ENCODE measurements at places on chromosomes 12 and 14.

DNA sequence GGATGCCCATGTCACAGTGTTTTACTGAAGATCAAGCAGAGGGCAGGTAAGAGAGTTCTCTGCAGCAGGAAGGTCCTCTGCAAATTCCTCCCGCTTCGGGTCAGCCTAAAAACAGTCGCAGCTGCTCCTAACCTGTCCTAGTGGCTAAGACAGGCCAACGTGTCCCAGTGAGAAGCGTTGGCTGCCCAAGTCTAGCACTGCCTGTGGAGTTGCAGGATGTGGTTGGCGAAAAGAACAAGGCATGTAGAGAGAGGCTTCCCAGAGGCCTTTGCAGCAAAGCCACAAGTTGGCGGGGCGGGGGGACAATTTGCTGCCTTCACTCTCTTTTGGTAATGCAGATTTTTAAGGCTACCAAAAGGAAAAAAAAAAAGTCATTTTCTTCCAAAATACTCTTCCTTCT lies 340.1 kb downstream of the BCL11B start:
- no peak for DNase-seq

DNA sequence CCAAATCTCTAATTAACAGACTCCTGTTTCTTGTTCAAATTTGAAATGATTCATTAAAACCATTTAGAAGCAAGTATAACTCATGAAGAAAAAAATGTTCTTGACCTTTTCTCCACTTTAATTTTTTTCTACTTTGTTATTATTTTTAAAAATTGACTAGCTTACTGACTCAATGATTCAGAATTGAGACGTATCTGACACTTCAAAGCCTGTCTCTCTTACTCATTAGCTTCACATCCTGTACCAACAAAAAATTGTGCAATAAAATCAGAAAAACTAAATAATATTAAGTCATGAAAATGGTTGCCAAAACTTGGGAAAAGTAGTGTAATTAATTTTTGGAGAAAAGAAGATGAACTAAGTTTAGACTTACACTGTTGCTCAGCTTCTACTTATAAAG lies 331.2 kb downstream of the SLC16A7 start:
- DNase-seq = no peak

DNA sequence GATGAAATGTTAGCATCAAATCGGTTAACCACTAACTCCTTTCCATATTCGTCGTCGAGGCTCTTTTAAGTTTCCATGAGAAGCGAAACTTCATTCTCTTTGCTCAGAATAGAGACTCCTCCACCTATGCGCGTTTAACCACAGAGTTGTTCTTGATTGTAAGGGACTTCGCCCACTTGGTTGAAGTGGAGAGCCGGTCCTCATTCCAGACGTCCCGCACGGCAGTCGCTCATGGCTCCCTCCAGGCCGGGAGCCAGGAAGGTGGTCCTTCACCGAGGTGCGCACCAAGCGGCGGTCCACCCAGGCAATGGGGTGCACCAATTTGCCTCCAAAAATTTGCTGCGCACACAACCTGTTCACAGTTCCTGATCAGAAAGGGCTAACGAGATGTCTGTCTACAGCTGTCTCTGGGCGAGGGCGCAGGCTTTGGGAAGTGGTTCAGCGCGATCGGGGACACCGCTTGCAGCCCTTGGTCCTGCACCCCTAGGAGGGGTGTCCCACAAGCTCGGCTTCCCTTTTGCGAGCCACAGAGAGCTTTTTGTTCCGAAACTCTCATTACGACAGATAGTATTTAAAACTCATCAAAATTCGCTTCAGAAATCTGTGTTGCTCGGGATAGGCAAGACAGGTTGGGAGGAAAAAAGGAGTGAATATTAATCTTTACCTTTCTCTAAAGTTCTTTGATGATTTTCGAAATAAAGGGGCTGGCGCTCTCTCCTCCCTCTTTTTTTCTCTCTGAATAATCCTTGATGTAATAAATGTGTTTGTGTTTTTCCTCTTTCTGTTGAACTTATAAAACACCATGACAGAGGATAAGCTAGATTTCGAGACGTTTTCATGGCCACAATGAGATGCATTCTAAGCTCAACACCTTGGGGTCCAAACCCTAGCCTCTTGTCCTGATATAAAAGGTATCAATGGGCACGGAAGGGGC lies 6.4 kb upstream of the ALX1 start:
- DNase-seq = no peak

DNA sequence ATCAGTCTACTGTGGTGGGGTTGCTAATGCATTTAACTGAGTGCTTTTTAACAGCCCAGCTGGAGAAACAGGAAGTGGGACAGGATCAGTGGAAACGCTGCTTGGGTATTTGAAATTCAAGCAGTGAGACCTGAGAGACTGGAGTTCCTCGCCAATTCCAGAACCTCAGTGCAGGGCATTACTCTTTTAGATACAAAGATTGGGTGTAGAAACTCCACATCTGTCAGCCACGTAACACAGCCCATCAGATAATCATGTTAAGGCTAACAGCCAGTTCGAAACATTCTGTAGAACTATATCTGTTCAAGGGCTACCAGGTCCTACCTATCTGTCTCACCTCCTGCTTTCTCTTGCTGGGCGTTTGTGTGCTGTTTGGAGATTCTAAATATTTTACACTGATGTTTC lies 45.5 kb downstream of the RAD52 start:
- DNase-seq = no peak

GRCh38 chr14:68297876-68298468 lies 478.4 kb downstream of the RAD51B start:
- peak; percentile 56 for DNase-seq

DNA sequence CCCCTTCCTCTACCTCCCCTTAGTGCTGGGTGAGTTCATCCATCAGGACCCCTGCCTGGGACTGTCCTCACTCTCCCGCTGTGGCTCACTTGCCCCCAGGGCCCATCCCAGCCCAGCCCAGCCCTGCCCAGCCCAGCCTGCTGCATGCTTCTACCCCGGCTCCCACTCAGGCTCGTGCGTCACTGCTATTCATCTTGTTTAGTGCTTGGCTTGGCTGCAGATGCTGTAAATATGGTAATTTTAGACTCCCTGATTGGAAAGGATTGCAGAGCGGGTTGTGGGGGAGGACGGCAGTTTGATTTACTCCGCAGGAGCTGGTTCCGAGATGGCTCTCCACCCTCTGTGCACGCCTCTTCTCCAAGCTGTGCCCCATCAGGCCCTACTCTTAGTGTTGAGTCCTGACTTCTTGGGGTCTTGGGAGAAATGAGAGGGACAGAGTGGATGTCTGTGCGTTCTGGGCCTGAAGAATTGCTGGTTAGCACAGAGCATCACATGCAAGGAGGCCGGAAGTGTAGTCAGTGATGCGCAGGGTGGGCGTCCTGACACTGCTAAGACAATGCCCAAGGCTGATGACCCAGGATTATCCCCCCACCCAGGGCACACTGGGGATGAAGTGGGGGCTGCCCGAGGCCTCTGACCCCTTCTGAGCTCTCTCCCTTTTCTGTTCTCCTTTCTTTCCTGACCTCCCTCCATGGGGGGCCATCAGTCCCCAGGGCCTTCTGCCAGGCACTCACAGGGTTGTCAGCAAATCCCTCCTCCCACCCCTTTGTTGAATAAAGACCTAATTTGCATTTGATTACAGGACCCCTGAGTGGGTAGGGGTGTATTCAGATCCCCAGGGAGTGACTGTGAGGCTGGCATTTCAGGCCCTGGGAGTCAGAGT lies 244.4 kb downstream of the ZFP36L1 start:
- peak; percentile 99 for DNase-seq

GRCh38 chr12:11861864-11862600 lies 208.7 kb upstream of the BCL2L14 start:
- DNase-seq = no peak

- DNase-seq = no peak
Measured at GRCh38 chr12:88931598-88931997, 351.3 kb upstream of the KITLG start.

GRCh38 chr12:13537623-13538022 lies 341.1 kb downstream of the EMP1 start:
- no peak for DNase-seq

DNA sequence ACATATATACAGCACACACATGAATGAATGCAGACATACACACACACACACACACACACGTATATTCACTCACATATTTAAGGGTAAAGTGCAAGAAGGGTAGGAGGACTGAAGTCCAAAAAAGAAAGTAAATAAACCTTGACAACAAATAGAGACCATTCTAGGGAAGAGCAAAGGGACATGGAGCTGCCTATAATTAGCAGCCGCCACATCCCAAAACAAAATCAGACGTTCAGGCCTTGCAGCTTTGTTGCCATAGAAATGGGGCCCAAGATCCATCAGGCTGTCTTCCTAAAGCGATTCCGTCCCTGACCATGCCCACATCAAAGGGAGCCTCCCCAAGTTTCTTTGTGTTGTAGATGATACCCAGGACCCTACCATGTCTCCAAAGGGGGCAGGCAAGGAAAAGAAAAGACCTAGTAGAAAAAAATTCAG lies 703.5 kb upstream of the TBX3 start:
- no peak for DNase-seq

DNA sequence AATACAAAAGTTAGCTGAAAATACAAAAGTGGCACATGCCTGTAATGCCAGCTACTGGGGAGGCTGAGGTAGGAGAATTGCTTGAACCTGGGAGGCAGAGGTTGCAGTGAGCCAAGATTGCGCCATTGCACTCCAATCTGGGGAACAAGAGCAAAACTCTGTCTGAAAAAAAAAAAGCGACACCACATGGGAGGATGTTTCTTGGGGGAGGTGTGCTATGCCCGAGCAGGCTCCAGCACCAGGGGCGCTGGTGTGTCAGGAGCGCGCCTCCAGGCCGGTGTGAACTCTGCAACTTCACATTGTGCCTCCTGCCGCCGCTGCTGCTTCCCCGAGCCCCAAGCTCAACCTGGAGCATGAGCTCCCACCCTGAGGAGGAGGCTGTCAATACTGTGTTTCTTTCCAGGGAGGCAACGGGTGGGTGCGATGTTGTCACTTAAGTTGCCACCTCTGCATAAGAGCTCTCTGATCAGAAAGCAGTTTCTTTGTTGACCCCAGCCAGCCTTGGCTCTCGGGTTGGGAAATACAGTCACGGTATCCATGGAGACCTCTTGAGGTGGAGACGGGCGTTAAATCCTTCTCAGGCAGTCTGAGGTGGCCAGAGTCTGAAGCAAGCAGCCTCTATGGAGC lies 18.9 kb downstream of the DEGS2 start:
- DNase-seq = no peak

DNA sequence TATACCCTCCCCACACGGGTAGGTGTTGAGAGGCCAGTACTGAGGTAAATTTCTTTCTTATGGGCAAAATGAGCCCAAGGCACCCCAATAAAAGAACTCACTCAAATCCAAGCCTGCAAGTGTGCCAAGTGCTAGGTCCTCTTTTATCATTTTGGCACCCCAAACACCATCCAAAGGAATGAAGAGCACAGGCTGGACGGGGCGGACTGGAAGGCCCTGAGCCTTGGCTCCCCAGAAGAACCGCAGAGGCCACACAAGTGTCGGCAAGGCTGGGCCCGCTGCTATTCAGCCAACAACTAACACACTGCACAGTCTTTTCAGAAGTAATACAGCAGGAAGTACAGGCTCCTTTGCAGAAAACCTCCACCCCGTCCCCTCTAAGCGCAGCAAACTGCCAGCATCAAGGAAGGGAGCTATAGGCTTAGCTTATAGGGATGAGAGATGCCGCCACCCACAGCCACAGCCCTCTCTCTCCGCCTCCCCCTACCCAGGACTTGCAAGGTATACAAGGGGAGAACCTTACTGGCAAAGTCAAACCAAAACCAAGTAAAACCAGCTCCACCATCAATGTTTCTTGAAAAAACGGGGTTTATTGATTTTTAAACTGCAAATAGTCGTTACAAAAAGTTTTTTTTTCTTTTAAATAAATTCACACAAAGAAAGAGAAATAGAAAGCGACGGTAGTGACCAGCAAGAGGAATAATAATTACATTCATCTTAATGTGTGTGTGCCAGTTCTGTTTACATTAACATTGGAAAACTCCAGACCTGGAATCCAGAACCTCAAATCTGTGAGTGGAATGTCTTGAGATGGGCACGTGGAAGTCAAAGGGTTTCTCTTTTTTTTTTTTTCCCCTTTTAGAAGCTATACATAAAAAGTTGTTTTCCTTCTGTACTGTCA lies 5.5 kb downstream of the ZFP36L1 start:
- no peak for DNase-seq

DNA sequence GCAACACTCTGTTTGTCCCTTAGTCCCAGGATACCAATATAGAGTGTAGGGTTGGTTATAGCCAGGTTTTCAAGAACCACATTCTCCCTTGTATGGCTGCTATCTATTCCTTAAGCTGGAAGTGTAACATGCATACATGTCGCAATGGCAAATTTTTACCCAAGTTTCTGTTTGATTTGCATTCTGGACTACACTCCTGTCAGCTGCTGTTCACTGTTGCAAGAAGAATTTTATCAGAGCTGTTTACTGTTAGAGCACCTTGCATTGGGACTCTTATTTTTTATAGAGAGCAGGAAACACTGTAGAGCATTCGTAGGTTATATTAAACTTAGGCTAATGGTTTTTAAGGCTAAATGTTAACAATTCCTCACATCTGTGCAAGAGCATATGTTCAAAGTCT lies 376.0 kb upstream of the LRFN5 start:
- no peak for DNase-seq

DNA sequence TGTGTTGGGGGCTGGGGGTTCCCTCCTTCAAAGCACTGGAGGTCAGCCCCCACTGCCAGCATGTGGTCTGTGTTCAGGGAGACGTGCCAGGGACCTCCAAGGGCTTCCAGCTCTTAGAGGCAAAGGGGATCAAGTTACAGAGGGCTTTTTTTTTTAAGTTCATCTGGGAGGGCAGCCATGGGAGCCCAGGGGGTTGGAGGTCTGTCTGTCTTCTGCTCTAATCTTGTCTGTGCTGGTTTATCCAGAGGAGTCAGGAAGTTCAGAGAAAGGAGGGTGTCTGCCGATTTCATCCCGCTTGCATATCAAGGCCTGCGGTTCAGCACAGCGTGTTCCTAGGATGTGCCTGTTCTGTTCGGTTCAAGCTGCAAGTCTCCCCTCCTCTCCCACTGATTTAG lies 72.2 kb downstream of the TMEM132C start:
- no peak for DNase-seq

DNA sequence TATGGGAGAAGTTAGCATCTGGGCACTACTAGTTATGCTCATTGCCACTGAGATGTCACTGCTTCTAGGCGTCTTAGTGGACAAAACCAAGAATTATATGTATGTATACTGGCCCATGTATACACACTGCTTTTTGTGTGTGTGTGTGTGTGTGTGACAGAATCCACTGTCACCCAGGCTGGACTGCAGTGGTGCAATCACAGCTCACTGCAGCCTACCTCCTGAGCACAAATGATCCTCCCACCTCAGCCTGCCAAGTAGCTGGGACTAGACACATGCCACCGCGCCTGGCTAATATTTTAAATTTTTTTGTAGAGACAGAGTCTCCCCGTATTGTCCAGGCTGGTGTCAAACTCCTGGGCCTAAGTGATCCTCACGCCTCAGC lies 25.2 kb downstream of the LIMA1 start:
- no peak for DNase-seq

DNA sequence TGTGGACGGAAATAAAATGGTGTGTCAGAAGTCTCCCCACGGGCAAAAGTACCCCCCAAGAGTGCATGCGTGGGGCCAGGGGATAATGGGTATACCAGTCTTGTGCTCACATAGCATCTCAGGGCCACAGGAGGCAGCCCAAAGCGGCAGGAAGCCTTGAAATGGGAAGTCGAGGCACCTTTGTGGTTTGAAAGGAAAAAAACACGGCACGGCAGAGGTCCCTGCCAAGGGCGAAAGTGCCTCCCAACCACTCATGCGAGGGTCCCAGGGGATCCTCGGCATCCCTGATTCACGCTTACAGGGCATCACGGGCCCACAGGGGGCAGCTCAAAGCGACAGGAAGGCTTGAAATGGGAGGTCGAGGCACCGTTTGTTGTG lies 583.2 kb downstream of the ALG10 start:
- no peak for DNase-seq
